ENCODE measurements at places on chromosomes 4 and X.

GRCh38 chr4:113276464-113277170, 227.2 kb downstream of the ANK2 start:
- DNase-seq: no peak

- no peak for DNase-seq
Measured at GRCh38 chr4:182062936-182063335, 180.3 kb upstream of the TENM3 start.

DNA sequence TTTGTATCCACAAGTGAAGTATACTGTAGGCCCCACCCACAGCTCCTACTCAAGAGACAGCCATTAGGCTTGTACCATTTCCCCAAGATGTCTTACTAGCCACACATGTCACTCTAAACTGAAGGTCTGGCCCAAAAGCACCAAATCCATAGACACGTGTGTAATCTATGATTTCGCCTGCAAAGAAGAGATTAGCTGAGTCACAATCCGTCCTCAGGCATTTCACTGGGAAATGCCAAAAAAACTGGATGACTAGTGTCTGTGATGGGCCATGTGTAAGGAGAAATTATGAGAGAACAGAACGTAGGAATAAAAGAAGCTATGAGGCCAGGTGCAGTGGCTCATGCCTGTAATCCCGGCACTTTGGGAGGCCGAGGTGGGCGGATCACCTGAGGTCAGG, 21.9 kb upstream of the RP2 start:
- DNase-seq: no peak

- DNase-seq: no peak
Measured at GRCh38 chr4:100644150-100644549, 126.3 kb upstream of the EMCN start.

DNA sequence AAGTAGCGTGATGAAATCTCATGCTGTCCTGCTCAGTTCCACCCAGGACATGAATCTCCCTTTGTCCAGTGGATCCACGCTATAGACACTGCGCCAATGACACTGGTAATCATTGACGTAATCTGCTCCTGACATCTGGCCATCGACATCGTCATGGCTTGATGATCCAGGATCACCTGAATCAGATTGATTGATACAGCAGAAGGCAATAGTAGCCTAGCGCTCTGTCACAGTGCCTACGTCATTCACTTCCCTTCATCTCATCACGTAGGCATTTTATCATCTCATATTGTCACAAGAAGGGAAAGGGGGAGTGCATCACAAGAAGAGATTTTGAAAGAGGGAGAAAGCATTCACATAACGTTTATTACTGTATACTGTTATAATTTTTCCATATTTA, 68.8 kb downstream of the STK32B start:
- no peak for DNase-seq

DNA sequence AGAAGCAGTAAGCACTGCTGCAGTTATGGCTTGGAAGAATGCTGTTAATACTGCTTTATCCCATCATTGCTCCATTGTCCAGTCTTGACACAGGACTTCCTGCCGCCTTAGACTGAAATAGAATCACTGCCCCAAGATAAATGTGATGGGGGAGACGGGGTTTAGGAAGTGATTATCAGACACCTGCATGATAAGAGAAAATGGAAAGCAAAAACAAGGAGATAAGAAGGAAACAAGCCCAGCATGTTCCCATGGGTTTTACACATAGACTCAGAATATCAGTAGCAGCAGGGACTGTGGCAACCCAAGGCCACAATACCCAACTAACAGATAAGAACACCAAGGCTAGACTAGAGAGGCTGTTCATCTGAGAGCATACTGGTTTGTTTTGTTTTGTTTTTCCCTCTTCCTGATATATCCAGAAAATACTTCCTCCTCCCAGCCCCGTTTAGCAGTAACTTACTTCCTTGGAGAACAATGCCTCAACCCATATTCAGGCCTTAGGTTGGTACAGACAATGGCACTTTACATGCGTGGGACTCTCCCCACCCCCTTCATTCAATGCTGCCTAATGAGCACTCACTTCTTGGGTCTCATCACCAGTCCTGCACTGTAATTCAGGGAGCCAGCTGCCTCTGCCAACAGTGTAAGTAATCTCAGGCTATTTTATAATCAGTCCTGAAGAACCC, 232.6 kb downstream of the CBR4 start:
- no peak for DNase-seq

GRCh38 chr4:20462426-20463175, 210.9 kb downstream of the SLIT2 start:
- no peak for DNase-seq

DNA sequence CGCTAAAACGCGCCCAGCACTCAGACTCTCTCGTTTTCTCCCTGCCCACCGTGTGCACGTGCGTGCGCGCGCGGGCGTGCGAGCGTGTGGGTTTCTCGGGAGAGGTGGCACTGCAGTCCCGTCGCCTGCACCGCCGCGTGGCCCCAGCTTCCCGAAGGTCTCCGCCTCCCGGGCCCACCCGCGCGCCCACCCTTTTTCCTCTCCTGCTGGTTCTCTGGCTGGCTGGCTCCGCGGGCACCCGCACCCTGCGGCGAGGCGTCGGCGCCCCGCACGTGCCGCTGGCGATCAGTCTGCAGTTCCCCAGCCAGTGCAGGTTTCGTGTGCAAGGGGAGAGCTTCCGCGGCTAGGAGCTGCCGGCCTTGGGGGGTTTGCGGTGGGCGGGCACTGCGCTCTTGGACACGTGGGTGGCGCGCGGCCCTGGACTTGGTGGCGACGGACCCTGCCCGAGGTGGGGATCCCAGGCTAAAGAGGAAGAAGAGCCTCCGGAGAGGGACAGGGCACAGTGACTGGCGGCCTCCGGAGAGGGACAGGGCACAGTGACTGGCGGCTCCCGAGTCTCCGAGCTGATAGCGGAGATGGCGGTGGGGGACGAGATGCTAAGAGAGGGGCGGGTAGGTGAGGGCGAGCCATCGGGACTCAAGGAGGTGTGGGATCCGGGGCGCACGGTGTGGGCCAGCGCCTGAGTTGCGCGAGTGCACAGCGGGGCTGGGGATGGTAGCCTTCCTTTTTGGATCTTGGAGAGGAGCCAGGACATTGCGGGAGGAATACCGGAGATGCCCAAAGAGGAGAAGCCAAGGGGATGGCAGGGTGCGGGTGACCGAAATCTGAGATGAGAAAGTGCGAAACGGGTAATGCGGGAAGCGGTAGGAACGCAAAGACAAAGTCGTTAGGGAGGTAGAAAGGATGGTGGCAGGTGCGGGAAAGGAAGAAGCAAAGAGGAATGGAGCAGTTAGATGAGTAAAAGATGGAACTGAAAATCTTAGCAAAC, at the start of gene FAM184B:
FAM184B (minus strand) TSS at position 322 of the 988 bp plus-strand sequence. CDS start 322 bp downstream, outside the sequence.
- DNase-seq: no peak

GRCh38 chr4:168528131-168528949, 31.5 kb downstream of the PALLD start:
- DNase-seq: no peak

Measured in RWPE2 (cell line).